Activated CD4-positive, alpha-beta T cell treated with anti-CD3 and anti-CD28 coated beads, Interleukin-2, amount 50 U/mL, for 24 hours (primary cell): ENCODE measurements at places on chromosomes 12 and 14.

DNA sequence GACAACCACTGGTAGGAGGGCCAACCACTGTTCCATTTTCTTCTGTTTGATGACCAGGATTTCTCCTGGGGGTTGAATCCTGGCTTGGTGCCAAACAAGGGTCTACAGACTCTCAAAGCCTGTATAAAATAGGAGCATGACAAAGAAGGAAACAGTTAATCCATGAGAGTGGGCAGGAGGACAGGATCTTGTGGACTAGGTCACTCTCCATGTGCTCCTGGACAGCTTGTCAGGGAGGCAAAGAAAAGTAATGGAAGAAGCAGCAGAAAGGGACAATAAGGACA is 243.7 kb downstream of the AKAP6 start:
- no peak for DNase-seq

DNA sequence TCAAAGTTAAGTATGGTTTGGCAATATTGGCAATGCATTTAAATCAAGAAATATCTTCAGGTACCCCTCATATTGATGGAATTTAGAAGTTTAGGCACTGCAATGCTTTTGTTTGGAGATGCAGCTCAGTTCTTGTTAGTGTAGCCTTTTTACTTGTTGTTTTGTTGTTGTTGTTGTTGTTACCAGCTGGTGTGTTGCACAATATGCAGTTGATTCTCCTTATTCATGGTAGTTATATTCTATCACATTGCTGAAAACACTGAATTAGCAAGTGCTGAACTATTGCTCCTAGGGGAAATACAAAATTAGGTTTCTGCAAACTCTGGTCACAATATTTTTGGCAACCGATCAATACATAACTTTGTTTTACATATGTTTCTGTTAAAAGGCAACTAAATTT is 34.8 kb downstream of the CCER1 start:
- DNase-seq, result no peak

- DNase-seq, result no peak
Measured at GRCh38 chr12:79143803-79144202, 279.2 kb downstream of the SYT1 start.

DNA sequence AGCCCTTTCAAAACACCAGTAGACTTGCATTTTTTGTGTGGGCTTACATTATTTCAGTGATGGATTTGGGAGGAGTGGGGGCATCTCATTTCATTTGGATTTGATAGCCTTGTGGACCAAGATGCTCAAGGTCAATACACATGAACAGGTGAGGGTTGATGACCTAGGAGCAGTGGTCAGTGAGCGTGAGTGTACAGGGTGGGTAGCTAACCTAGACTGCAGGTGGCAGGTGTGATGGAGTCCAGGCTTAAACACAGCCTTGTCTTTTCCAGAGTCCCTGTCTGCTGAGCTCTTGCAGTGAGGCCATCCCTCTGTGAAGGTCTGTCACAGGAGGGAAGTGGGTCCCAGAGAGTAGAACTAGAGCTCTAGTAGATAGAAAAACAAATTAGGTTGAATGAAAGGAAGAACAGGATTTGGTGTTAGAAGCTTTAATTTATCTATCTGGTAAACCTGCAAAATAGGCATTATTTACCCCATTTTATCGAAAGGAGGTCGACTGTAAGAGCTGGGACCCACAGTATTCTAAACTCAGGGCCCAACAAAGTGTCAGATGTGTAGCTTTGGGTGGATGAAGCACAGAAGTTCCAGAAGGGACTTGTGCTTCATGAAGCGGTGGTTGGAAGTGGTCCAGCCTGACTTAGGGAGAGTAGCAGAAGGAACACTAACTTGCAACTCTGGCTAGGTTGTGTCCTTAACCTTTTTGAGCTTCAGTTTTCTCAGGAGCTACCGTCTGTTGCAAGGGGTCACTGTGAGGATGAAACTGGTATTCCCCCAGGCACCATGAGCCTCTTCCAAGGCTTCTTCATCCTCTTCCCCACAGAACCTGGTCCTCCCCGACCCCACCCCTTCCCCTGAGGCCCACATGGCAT is 18.2 kb downstream of the RPS6KL1 start:
- DNase-seq, result no peak

DNA sequence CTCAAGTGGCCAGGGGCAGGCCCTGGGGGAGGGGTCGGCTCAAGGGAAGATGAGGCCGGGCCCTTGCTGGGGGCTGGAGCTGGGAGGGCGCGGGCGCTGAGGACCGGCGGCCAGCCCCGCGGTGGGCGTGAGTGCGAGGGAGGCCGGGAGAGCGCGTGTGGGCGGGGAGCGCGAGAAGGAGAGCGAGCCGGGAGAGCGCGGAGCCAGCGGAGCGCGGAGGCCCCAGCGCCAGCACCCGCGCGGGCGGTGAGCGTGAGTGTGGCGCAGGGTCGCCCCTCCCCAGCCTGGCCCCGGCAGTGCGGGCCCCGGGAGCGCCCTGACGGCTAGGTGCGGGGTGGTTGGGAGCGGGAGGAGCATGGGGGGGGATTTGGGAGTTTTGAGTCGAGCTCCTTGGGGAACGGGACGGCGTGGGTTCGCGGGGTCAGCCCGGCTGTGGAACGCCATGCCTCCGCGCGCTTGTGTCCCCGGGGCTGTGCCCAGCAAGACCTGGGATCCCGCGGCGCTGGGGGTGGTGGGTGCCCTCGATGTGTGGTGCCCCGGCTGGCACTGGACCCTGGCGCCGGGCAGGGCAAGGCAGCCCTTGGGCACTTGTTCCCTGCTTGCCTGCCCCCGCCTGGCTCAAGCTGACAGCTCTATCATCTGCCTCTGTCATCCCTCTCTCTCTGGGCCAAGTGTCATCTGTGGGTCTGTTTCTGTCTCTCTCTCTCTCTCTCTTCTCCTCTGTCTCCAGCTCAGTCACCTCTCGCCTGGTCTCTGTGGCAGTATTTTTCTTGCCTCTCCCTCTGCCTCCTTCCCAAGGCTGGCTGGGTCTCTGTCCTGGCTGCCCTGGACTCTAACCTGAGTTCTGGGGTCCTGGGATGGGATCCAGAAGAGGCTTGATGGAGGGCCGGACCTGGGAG is at the start of gene LBHD2:
LBHD2 (plus strand) TSS at position 190 of the 899 bp plus-strand sequence. CDS start 1,803 bp downstream, outside the sequence.
- no peak for DNase-seq
